ENCODE measurements at places on chromosomes 6 and 20. TPM values are rescaled to one million over a fixed set of nuclear protein-coding genes. Genes with fewer than 3 reads are reported as not detected.

The PGC gene
- not detected for total RNA-seq

The BPIFB1 gene
- total RNA-seq = not detected

The TNNC2 gene
- total RNA-seq = not detected

The PSORS1C1 gene
- not detected for total RNA-seq

The CDK5RAP1 gene
- total RNA-seq = 62.1 TPM
